ENCODE measurements at places on chromosomes 16 and 17.

GRCh38 chr17:29069526-29070041, 26.6 kb downstream of the PIPOX start:
- no peak for DNase-seq

DNA sequence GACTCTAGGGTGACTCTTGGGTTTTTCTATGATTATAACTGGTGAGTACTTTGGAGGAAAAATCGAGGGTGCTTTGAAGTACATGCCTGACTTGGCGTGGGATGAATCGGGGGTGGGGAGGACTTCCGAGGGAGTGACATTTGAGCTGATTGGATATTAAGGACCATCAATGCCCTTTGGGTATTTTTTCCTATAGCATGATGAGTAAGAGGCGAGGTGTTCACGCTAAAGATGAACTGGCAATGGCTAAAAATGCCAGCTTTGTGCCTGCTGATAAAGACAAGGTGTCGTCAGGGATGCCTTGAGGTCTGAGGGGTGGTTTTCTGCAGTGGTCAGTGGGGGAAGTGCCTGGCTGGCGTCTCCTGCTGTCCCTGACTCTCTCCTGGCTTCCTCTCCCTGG, 25.3 kb downstream of the USP43 start:
- no peak for DNase-seq

- no peak for DNase-seq
These were observed 170.5 kb downstream of the TANC2 start for GRCh38 chr17:63136369-63137012.

DNA sequence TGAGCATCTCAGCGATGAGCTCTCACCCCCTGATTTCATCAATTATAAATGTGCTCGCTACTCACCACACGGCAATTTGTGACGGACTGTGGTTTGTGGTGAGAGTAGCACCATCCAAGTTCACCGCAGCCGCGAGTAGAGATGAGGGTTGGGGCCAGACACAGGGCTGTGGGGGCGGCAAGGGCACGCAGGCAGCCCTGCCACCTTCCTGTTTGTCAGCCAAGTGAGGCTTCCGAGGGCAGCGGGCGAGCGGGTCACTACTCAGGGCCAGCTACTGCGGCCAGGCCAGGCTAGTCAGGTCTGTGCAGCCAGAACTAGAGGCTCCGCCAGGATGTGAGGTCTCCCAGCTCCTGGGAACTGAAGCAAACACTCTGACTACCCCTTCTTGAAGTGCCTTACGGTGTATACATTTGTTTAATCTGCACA, 39.6 kb upstream of the MEOX1 start:
- DNase-seq = no peak

DNA sequence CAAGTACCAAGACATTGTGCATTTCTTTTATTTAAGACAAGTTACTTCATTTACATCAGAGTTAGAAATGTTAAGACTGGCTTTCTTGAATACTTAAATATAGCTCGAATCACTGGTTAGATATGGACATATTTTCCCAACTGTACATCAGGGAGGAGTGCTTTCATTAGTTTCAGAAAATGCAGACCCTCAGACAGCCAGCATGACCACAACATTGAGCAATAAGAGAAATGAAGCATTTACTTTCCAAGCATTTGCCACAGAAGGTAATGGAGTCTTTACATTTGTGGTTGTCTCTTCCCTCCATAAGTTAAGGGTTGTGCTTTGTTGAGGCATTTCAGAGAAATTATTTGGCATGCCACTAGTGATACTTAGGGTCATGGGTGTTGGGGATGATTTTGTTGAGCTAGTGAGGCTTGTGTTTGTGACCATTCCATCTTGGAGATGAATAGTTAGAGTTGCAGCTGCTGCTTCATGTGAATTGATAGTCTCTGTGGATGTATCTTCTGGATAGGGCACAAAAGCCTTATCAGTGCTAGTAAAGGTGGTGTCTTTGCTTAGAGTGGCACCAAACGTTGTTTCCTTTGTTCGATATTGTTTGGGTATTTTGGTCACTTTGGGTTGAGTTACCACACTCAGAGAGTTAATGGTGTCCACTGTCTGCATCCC, 2.1 kb downstream of the OMG start:
- no peak for DNase-seq

DNA sequence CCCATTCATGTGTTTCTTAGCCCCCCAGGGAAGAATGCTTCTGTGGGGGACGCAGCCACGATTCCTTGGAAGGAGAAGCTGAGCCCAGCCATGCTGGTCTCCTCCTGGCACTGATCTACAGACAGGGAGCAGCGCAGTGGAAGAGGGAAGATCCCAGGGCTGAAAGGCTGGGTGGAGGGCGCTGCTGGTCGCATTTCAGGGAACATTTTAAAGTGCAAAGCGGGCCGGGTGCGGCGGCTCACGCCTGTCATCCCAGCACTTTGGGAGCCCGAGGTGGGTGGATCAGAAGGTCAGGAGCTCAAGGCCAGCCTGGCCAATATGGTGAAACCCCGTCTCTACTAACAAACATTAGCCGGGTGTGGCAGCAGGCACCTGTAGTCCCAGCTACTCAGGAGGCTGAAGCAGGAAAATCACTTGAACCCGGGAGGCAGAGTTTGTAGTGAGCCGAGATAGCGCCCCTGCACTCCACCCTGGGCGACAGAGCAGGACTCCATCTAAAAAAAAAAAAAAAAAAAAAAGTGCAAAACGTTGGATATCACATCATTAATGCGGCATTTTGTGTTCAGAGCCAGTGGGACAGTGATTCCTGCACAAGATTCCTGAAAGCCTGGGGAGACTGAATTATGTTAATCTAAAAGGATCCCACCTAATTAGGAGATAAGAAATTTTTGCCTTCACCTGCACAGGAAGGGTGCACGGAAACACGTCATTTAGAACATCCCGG, 558 bp upstream of the CHMP6 start:
- DNase-seq = no peak

DNA sequence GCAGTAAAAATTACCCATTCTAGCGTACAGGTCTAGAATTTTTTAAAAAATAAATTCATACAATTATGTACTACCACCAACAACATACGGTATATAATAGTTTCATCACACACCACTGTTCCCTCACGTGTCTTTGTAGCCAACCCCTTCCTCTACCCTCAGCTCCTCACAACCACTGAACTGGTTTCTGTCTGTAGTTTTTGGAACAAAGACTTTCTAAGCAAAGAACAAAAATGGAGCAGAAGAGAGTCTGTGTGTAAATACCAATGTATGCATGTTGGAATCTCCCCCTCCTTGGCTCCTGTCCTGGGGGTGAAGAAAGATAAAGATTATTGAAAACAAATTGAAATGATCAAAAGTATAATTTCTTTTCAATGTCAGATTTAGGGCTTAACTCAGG, 31.9 kb upstream of the CCR7 start:
- DNase-seq = no peak

- no peak for DNase-seq
These were observed 3.7 kb downstream of the DUSP14 start for GRCh38 chr17:37493249-37494027.

- no peak for DNase-seq
These were observed 597.9 kb downstream of the KCNJ2 start for GRCh38 chr17:70767102-70767701.

- no peak for DNase-seq
These were observed 5.7 kb downstream of the TRIM47 start for GRCh38 chr17:75872434-75873351.

GRCh38 chr16:3038896-3039295, 2.2 kb upstream of the BICDL2 start:
- no peak for DNase-seq

GRCh38 chr16:515175-515938, 12.2 kb upstream of the CAPN15 start:
- DNase-seq = no peak

DNA sequence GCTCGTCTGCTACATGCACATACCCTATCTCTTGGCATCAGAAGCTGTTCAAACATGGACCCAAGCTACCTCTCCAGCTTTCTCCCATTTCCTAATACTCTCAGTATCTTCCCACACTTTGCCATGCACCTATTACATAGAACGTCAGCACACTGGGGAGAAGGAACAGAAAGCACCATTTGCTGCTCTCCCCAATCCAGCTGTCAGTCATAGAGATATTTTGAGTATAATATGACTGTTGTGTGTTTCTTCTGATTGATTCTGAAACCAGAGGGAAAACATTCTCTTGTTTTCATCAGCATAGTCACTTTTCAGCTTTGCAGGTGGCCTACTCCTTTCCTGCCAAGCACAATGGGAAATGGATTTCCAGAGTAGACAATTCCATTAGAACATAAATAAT, 107.1 kb downstream of the ADAMTS18 start:
- DNase-seq = no peak

GRCh38 chr17:731644-732066, 741 bp upstream of the TLCD3A start:
- no peak for DNase-seq
